ENCODE measurements at places on chromosomes 5 and 9.

DNA sequence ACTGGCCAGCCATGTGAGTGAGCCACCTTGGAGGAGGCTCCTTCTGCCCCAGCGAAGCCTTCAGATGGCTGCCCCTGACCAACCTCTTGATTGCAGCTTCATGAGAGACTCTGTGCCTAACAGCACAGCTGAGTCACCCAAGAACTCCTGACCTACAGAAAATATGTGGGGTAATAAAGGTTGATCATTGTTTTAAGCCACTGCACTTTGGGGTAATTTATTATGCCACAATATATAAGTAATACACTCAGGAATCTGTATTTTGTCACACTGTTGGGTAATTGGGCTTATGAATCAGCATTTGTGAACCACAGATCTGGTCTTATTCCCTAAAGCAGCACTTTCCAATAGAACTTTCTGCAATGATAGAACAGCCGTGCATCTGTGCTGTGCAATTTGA lies 24.4 kb upstream of the VDAC1 start:
- DNase-seq = no peak

DNA sequence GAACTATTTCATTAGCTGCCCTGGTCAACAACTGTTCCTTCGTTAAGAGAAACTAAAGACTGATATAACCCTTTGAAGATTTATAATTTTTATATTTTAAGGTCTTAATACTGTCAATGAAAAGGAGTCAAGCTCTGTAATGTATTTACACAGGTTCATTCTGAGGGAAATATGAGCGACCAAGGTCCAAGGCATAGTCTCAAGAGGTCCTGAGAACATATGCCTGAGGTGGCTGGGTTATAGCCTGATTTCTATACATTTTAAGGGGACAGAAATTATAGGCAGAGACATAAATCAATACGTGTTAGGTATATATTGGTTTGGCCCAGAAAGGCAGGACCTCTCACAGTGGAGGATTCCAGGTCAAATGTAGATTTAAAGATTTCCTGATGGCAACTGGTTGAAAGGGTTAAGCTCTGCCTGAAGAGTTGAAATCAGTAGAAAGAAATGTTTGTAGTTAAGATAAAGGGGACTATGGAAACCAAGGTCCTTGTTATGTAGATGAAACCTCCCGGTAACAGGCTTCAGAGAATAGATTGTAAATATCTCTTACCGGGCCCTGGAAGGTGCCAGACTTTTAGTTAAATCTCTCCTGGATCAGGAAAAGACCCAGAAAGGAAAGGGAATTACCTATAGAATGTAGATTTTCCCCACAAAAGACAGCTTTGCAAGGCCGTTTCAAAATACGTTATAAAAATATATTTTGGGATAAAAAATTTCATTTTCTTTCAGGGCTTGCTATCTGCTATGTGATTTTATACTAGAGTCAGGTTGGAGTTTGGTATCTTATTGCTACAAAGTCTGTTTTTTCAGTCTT lies 107.3 kb upstream of the PRLR start:
- no peak for DNase-seq

DNA sequence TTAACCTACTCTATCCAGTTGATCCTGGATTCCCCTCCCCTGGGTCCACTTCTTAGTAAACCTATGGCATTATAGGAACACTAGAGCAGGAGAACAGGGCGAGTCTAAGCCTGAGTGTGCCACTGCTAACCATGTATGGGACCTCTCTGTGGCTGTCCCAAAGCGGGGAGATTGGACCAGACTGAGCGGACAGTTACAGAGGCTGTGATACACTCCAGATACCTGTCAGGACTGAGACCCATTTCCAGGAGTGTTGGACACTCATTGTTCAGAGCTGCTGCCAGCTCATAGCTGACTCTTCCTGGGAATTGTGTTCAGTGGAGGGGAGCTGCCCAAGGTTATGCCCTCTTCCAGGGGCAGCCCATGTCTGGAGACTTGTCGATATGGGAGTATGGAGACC lies 11.9 kb upstream of the LTC4S start:
- no peak for DNase-seq

DNA sequence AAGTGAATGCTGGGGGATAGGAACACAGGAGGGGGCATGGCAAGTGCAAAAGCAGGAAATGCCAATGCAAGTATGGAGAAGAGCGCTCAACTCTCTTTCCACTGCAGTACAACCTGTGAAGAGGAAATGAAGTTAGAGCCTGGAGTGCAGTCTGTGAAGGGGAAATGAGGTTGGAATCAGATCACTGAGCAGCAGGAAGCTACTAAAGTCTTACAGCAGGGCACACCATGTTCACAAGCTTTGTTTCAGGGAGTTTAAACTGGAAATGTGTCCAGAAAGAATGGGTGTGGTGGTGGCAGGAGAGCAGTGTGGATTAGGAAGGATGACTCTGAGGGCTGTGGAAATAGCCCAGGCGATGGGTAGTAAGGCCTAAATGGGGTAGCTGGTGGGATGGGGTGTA lies 15.4 kb downstream of the ARHGEF37 start:
- DNase-seq = no peak

GRCh38 chr5:110203661-110204060 lies 513.9 kb downstream of the MAN2A1 start:
- DNase-seq = no peak

- DNase-seq = no peak
Measured at GRCh38 chr9:99070681-99071080, 34.2 kb upstream of the TGFBR1 start.

- DNase-seq = no peak
Measured at GRCh38 chr5:100406640-100407039, 128.5 kb upstream of the FAM174A start.

GRCh38 chr5:168660691-168661090 lies 81.5 kb upstream of the PANK3 start:
- no peak for DNase-seq

DNA sequence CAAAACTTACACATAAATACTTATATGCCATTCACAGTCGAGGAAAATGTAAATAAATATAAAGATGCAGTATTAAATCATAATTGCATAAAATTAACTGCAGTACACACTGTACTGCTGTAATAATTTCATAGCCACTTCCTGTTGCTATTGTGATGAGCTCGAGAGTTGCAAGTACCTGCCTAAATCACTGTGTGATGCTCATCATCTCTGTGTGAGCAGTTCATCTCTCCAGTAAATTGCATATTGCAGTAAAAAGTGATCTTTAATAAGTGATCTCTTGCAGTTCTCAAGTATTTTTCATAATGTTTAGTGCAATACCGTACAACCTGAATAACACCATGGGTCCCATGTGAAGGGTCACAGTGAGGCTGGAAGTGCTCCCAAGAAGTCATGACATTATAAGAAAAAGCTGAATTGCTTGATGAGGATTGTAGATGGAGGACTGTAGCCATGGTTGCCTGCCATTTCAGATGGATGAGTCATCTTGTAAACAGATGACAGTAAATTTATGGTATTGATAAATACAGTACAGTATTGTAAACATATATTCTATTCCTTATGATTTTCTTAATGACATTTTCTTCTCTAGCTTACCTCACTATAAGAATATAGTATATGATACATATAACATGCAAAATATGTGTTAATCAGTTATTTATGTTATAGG lies 34.9 kb downstream of the SYK start:
- no peak for DNase-seq

DNA sequence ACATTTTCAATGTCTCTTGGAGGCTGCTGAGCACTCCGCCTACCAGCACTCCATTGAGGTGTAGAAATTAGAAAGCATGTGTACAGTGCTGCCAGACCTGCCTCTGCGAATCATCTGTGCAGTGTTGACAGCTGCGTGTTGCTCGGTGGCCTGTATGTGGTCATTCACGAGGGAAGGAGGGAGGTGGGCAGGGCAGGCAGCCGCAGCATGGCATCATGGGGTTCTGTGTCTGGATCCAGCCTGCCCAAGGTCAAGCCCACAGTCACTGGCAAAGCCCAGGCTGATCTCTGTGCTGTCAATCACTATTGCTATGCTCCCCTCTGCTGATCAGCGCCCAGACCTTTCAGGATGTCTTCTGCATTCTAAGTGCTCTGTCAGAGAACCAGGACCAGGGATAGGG lies 8.0 kb upstream of the PDZD2 start:
- no peak for DNase-seq

DNA sequence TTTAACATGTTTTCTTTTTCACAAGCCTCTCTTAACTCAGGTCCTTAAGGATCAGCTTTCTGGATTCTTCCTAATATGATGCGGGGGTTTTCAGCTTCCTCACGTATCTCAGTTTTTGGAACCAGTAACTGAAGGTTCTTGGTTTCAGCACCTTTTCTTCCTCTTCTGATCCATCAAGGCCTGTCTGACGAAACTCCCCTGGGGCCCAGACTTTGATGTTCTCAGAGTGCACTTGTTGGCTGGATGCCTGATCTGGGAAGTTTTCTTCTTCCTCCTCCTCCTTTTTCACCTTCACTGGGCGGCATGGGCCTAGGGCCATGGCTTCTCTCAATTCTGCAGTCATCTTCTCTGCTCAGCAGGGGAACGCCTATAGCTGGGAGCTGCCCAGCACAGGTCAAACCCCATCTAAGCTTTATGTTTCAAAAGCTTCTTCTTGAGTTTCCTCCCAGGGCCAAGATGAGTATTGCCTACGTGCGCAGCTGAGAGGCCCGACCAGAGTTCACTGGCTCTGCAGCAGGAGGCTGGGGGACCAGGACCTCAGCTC lies 44.8 kb downstream of the GHR start:
- DNase-seq = no peak

DNA sequence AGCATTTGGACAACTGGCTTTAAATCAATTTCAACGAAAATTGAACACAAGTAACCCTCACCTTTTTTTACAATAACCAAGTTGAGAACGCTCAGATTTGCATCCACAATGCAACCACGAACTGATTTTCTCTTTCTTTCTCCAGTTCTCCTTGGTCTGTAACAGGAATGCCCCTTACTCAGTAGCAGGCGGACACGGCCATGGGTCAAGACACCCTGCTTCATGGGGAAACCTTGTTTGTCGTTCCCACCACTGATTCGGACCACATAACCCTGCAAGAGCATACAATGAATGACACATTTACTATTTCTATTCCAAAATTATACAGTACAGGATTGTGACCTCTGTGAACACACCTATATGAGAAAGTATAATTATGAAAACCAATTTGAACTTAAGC lies 1.4 kb downstream of the RPS6 start:
- no peak for DNase-seq

GRCh38 chr9:84383178-84383577 lies 42.6 kb upstream of the SLC28A3 start:
- DNase-seq = no peak

GRCh38 chr9:98551511-98552286 lies 157.0 kb downstream of the GABBR2 start:
- no peak for DNase-seq

GRCh38 chr5:171863935-171864334 lies 78.3 kb downstream of the SMIM23 start:
- DNase-seq = no peak

- no peak for DNase-seq
Measured at GRCh38 chr9:2257248-2257929, 242.2 kb downstream of the SMARCA2 start.

- DNase-seq = no peak
Measured at GRCh38 chr5:140293091-140293848, 9.6 kb downstream of the PFDN1 start.

- DNase-seq = no peak
Measured at GRCh38 chr9:103991698-103992097, 102.4 kb upstream of the SMC2 start.

- DNase-seq = no peak
Measured at GRCh38 chr9:38727497-38728001, 7.6 kb upstream of the FAM240B start.

GRCh38 chr9:69147041-69147834 lies 26.8 kb upstream of the TJP2 start:
- DNase-seq = no peak

DNA sequence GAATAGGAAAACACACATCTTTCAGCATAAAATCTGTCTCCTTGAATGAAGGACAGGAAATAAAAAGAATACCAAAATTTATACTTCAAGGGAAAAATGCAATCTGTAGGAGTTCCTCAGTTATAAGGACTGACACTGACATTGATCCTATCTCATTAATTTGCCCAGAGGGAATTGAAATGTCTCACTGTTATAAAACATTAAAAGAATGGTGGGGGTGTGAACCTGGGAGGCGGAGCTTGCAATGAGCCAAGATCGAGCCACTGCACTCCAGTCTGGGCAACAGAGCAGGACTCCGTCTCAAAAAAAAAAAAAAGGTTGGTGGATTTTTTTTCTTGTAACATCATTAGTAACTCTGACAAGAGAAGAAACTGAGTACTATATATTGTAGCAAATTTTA lies 60.8 kb downstream of the TTLL11 start:
- no peak for DNase-seq

DNA sequence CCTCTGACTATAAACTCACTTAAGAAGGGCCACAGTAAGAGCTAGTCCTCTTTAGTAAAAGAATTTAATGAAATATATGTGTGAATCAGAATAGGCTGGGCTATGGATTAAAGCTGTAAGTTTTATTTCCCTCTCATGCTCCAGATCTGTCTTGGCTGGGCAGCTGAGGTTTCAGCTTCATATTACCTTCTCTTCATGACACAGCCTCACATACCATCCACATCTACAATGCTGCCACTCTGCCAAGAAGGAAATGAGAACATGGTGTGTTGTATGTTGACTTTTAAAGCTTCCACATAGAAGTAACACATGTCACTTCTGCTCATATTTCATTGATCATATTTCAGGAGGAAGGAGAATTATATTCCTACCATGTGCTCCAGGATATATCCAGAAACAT lies 776.0 kb upstream of the ACO1 start:
- no peak for DNase-seq

- no peak for DNase-seq
Measured at GRCh38 chr5:29780401-29780800, 1413.1 kb upstream of the CDH6 start.

DNA sequence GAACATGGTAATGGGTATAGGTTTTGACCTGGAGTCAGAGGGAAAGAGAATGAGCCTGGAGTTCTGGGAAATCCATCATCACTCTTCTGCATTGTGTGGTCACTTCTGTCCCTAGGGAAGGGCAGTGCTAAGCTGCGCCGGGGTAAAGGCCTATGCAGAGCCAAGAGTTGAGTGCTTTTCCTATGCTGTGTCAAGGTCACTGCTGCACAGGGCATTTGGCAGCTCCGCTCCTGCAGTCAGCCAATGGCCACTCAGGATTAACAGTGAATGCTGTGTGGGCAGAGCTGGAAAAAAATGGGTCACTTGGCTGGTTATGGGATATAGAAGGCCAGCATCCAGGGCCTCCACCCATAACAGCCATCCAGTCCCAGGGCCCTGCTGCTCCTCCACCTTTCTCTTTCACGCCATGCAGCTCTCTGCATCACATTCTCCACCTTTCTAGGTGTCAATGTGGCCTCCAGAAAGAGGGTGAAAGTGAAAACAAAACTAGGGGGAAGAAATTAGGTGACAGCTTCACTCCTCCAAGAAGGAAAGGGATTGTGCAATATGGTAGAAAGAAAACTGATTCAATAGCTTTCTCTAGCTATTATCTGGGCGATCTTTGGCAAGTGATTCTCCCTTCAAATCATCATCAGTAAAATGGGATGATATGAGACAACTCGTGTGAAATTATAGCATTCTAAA lies 279.3 kb upstream of the ANKRD55 start:
- no peak for DNase-seq

- DNase-seq = no peak
Measured at GRCh38 chr9:134563397-134563796, 78.2 kb upstream of the COL5A1 start.
